Central memory CD8-positive, alpha-beta T cell (primary cell): ENCODE measurements at places on chromosomes 1 and 21.

- H3K4me3 ChIP-seq, result no peak overlapping the region
- no peaks in the 10 kb centered on the region for H3K27me3 ChIP-seq
- H3K27ac ChIP-seq, result no peak overlapping the region
- H3K4me1 ChIP-seq, result no peaks in the 10 kb centered on the region
- DNase-seq, result no peak
Observed at GRCh38 chr1:28135371-28136168, 40.9 kb downstream of the PTAFR start.

GRCh38 chr21:25560891-25561290 lies 46.4 kb downstream of the MRPL39 start:
- no peak for DNase-seq
- no peaks in the 10 kb centered on the region for H3K27me3 ChIP-seq
- H3K36me3 ChIP-seq, result peaks cover 13% of the 10 kb centered on the region
- H3K4me3 ChIP-seq, result peak overlapping the region; percentile 94
- peaks cover 55% of the 10 kb centered on the region for H3K4me1 ChIP-seq

GRCh38 chr1:93649231-93649630 lies 32.4 kb downstream of the BCAR3 start:
- peaks cover 2% of the 10 kb centered on the region for H3K36me3 ChIP-seq
- no peaks in the 10 kb centered on the region for H3K4me1 ChIP-seq
- H3K4me3 ChIP-seq, result no peak overlapping the region
- DNase-seq, result no peak

- H3K27ac ChIP-seq, result no peak overlapping the region
- H3K4me1 ChIP-seq, result peaks cover 6% of the 10 kb centered on the region
- DNase-seq, result no peak
- H3K36me3 ChIP-seq, result peaks cover 2% of the 10 kb centered on the region
- no peak overlapping the region for H3K4me3 ChIP-seq
- H3K27me3 ChIP-seq, result no peaks in the 10 kb centered on the region
Observed at GRCh38 chr21:36783612-36784374, 84.9 kb downstream of the SIM2 start.

DNA sequence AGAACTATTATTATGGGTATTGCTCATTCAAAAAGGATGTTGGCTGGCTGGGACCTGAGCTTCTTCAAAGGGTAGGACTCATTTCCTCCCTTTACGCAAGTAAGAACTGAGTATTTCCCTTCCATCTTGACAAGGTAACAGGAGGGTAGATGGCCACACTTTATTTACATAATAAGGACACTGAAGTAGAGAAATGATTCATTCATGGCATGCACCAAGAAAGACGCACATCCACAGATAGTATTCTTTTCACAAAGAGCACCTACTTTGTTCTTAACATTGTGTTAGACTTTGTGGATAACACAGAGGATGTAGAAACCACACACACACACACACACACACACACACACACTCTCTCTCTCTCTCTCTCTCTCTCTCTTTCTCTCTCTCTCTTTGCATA lies 82.9 kb downstream of the FAM78B start:
- DNase-seq, result no peak
- H3K4me3 ChIP-seq, result no peak overlapping the region
- H3K27ac ChIP-seq, result no peak overlapping the region

GRCh38 chr1:151443846-151444782 lies 15.2 kb downstream of the POGZ start:
- no peak overlapping the region for H3K4me3 ChIP-seq
- DNase-seq, result peak; percentile 65
- H3K4me1 ChIP-seq, result peaks cover 41% of the 10 kb centered on the region
- peaks cover 20% of the 10 kb centered on the region for H3K36me3 ChIP-seq

DNA sequence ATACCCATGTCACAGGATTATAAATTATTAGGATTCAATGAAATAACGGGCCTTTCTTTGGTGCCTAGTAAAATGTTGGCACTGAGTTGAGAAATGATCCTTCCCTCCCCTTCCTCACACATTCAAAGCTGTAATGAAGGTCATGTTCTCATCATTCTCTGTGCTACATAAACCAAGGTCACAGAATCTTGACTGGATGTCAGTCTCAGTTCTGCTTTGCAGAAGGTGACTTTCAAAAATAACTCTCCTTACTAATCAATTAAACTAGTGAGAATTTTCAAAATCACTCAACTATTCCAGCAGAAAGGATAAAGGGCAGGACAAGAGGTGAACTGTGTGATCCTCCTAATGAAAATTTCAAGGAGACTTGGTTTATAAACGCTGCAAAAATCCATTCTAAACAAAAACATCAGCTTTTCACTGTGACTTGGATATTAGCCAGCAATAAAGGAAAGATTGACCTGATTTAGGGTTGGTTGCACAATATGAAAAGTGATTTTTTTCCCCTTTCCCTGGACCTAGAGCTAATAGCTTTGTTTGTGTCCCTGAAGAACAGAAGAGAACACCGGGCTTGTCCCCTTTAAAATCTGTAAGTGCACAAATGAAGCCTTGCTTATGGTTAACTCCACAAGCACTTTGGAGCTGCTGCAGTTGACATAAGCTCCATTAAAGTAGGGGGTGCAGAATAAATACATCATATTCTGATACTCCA lies 120.1 kb downstream of the SEC16B start:
- no peak for DNase-seq
- no peak overlapping the region for H3K27ac ChIP-seq
- no peaks in the 10 kb centered on the region for H3K36me3 ChIP-seq
- H3K4me1 ChIP-seq, result no peaks in the 10 kb centered on the region
- no peaks in the 10 kb centered on the region for H3K27me3 ChIP-seq

GRCh38 chr1:198423673-198424072 lies 116.8 kb downstream of the ATP6V1G3 start:
- H3K27ac ChIP-seq, result no peak overlapping the region
- no peaks in the 10 kb centered on the region for H3K4me1 ChIP-seq
- no peak overlapping the region for H3K4me3 ChIP-seq
- H3K36me3 ChIP-seq, result no peaks in the 10 kb centered on the region

- H3K27me3 ChIP-seq, result no peaks in the 10 kb centered on the region
- peak overlapping the region; percentile 80 for H3K4me3 ChIP-seq
- H3K4me1 ChIP-seq, result peaks cover 28% of the 10 kb centered on the region
Observed at GRCh38 chr1:43706598-43707189, 642 bp upstream of the ST3GAL3 start.
